Activated CD8-positive, alpha-beta memory T cell treated with anti-CD3 and anti-CD28 coated beads for 1 hour (primary cell): ENCODE measurements at places on chromosomes 16 and 17.

DNA sequence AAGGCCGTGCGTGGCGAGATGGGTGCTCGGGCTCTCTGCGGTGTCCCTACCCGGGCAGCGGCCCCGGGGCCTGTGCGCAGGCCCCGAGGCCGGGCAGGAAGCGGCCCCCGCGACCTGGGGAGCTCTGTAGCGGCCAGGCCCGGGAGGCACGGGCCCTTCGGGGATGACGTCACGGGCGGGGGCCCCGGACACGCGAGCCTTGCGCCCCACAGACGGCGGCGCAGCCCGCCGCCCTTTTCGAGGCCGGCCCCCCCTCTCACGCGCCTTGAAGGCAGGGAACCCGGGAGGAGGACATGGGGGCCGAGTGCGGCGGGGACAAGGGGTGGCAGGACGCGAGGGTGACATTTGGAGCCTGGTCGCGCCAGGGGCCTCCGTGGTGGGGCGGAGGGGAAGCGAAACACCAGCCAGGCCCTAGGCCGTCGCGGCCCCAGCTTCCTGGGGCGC lies 1.1 kb downstream of the RAI1 start:
- no peak for DNase-seq

DNA sequence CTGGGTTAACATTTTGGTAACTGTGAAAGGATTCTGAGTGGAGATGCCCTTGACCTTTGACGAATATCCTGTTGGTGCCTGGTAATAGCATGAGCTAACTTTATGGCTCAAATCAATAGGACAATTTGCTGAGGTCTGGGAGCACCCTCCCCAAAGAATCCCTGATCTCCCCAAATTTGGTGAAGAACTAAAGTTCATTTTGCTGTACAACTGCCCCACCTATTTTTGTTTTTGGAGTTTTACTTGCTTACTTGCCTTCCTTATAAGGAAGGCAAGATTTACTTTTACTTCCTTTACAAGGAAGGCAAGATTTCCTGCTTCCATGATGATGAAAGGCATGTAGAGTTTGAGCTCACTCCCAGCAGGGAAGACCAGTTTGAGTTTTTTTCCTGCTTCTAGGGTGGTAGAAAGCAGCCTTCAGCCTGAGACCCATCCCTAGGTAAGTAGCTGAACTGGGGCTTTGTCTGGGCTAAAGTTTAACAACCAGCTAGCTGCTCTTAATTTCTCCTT lies 2.8 kb downstream of the KRTAP4-9 start:
- no peak for DNase-seq

GRCh38 chr16:59047114-59047513 lies 313.0 kb upstream of the GOT2 start:
- no peak for DNase-seq

GRCh38 chr17:37483311-37484039 lies 6.2 kb upstream of the DUSP14 start:
- DNase-seq: no peak

- no peak for DNase-seq
Observed at GRCh38 chr17:34886831-34887230, 74.4 kb downstream of the CCT6B start.

DNA sequence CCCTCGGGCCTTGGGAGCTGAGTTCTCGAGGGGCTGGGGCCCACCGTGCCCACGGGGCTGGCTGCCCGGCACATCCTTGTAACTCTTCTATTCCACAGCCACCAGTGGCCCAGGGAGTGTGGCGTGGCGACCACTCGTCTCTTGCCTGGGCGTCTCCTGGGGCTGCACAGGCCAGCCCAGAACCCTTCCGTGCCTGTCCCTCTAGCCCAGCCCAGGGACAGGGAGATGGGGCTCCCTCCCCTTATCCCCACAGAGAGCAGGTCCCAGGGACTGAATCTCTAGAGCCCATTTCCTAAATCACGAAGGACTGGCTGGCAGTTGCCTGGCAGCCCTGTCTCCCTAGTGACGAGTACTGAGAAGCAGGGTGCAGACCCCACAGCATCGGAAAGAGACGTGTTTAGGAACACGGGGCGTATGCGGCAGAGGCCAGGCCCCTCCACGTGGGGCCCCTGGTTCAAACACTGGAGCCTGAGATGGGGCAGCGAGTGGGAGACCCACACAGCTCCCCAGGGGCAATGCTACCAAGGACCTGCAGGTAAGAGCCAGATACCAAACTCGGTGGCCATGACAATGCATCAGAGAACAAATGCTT lies 51.0 kb downstream of the TIMM22 start:
- no peak for DNase-seq

GRCh38 chr17:81932333-81932983 lies 4.6 kb downstream of the PYCR1 start:
- DNase-seq: no peak

DNA sequence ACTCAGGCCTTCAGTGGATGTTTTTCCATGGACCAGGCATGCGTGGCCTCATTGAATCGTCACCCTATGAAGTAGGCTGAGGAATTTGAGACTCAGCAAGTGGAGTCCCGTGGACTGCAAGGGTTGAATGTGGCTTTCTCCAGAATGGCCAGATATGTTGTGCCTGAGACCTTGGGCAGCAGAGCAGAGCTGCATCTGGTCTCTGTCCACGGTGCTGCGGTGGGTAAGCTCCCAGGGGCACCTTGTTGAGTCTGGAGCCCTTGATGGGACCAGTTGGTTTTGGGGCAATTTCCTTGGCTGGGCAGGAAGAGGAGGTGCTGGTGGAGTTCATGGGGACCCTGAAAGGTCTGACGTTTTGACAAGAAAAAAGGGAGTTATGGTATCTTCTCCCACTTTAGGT lies 368.1 kb upstream of the EEF2KMT start:
- DNase-seq: no peak

DNA sequence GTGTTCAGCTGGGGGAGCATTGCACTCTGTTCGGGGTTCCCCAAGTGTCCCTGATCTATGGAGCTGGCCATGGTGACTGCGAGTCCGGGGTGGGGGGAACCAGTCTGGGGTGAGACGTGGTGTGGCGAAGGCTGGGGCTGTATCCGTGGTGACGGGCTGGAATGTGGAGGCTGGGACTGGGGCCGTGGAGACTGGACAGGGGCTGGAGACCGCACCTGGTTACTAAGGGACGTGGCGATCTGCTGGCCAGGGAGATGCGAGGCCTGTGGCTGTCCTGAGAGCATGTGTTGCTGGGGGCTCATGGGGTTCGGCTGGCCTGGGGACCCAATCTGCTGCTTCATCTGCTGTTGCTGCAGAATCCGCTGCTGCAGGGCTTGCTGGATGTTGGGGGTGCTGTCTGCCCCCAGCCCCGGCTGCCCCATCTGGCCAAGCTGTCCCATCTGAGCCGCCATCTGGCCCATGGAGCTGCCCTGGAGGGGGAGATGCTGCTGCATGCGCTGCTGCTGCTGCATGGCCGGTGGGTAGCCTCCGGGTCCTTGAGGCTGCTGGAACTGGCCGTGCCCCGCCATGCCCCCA lies 10.6 kb upstream of the TRAP1 start:
- DNase-seq: no peak
